Posterior cingulate gyrus (tissue), 11 donors: ENCODE measurements at places on chromosomes 2 and 18.

DNA sequence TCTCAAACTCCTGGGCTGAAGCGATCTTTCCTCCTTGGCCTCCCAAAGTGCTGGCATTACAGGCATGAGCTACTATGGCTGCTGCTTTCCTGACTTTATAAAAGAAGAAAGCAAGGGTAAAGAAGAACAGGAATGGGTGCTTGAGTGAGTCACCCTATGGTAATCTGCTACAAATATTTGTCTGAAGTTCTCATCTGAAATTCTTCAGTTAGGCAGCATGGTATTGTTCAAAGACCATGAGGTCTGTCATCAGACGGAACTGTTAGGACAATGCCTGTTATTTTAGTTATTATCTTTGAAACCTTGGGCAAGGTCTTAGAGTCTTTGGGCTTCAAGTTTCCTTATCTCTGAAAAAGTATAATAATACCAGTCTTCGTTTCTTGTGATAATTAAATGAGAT is 695.8 kb downstream of the RNF144A start:
- DNase-seq: no peak

- no peak for DNase-seq
Measured at GRCh38 chr18:70397259-70397925, 108.5 kb downstream of the SOCS6 start.

GRCh38 chr2:222490131-222490530 is 65.8 kb downstream of the SGPP2 start:
- DNase-seq: no peak

GRCh38 chr2:51720826-51721225 is 688.9 kb upstream of the NRXN1 start:
- no peak for DNase-seq

DNA sequence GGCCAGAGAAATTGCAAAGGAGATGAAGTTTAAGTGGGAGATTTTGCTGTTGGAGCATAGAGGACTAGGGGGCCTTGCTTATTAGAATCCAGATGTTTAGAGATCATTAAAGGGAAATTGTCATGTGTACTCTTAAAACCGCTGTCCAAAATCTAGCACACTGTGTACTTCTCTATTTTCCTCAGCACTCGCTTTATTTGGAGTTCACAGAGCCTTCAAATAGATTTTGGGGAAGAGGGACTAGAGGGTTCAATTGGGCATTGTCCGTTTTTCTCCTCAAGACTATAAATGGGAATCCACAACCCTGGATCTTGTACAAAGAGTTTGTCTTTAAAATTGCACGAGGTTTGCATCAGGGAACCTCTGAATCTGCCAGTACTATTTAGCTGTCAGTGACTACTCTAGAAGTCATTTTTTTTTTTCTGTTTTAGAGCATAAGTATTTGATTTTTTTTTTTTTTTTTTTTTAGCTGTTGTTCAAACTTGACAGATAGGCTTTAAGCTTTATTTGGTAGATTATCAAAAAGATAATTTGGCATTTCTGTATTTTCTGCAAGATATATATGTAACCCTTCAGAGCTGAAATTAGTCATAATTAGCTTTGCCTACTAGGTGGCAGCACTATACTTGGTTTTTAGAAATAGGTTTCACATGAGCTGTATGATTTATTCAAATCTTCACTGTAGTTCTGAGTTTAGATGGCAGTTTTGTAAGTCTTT is 14.2 kb downstream of the PMS1 start:
- no peak for DNase-seq

DNA sequence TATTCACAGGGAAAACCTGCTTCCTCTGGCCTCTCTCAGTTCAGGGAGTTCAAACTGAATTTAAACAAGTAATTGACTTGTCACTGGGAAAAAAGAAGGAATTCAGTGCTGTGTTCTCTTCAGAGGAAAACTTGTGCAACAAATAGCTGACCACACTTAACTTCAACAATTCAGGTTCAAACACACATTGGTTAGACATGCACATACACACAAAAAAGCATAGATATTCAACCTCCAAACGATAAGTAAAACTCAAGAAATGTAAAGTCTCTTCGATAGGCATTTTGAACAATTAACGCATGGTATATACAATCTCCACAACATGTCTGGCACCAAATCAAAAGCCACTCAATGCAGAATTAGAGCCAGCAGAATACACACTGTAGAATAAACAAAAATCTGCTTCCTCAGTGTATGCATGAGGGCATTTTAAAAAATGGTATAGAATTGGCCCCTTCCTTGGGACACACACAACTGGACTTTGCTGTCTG is 269.0 kb downstream of the TCF4 start:
- no peak for DNase-seq
